ENCODE measurements at places on chromosomes 3 and 15.

DNA sequence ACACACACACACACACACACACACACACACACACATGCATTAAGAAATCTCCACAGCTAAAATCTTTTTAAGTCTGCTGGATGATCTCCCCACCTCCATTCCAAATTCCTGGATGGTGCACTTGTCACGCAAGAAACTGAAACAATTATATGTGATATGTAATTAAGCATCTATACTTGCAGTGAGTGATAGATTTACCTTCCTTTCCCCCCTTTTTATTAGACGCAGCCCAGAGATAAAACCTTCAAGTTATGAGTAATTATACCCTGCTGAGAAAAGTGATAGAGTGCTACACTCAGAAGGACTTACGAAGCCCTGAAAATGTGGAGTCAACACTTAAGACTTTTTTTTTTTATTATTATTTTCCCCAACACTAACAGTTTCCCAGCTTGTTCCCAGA lies 255.2 kb downstream of the LSAMP start:
- no peak for DNase-seq

- no peak for DNase-seq
These were observed 269.9 kb upstream of the UBE2E2 start for GRCh38 chr3:22933051-22933840.

DNA sequence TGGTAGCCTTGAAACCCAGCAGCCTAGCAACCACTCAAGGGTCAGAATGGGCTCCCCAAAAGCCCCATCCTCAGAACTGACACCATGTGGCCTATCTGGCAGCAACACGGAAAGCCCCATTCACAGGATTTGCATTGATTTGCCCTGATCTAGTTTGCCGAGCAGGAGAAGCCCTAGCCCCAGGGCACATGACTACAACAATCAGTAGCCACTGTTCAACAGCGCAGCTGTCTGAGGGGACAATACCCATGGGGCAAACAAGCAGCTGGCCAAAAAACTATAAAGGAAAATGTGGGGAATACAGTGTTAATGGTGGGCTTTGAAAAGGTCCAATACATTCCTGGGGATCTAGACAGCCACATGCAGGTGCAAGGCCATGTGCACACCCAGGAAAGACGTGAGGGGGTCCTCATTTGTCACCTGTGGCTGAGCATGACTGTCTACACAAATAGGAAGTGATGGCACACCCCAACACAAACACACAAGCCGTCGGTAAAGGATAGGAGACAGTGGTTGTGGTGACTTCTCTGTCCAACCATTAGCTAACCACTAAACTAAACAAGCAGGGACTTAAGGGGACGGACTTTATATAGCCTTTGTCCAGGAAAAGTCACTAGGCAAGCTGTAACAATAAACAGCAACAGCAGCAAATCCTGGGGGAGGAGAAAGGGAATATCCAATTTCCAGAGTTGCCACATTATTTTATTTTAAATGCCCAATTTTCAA lies 113.7 kb downstream of the LRIG1 start:
- DNase-seq: peak; percentile 61

- DNase-seq: no peak
These were observed 636.4 kb upstream of the DPPA4 start for GRCh38 chr3:109973733-109974132.

DNA sequence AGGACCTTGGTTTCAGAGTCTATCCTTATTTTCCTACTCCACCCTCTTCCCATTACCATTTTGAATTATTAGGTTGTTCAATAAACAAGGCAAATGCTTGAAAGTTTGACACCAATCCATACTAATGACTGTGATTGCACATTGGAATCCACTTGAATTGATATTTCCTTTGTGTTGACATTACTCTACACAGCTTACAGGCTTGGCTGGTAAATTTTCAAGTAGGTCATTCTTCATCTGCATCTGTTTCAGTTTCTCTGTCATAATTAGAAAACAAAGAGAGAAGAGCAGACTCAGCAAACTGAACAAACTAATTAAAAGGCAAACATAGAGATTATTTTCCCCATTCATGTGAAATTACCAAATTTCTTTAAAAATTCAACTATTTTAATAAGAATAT lies 732.9 kb upstream of the BCHE start:
- no peak for DNase-seq

DNA sequence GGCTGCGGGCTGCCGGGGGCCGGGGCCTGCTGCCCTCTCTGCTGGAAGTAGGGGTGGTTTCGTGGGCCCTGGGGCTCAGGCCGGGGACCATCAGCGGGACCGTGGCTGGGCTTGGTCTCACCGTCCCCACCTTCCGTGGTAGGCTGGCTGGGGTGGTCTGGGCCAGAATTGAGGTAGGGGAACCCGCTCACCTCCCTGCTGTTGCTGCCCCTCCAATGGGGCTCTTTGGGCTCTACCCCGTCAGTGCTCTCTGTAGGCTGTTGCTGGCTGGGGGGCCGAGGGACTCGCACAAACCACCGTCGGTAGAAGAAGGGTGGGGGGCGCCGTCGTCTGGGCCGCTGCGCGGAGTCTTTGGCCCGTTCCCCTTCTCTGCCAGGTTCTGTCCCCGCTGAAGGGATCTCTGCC lies 23.4 kb downstream of the RGMA start:
- no peak for DNase-seq

DNA sequence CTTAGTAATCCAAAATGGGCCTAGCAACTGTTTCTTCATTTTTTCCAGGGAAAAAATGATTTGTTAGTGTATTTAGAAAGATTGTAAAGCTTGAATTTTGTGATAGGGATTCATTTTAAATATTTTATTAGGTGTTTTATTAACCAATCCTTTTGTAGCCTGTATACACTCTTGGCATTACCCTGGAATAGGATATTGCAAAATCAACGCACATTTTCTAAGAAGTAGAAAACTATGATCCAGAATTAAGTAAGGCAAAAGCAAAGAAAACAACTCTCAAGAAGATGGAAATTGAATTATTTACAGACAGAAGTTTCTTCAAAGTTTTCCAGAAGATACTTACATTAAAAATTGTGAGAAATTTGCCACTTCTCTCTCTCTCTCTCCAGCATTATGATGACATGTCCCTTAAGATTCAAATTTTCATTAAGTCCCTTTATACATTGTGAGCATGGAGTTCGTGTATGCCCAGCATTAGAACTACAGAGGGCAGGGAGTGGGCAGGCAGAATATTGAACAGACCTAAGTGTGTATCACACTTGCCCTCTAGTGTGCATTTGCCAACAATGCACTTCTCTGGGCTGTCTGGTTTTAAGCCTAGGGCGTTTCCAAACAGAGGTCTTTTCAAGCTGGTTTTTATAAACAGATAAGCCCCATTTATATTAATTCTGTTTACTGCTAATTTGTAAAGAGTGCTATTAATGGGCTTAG lies 28.5 kb upstream of the CMSS1 start:
- peak; percentile 37 for DNase-seq

Measured in GM10248 (cell line).